Aortic smooth muscle cell (primary cell): ENCODE measurements at places on chromosomes 2 and 18. TPM values are rescaled to one million over a fixed set of nuclear protein-coding genes. Genes with fewer than 3 reads are reported as not detected.

The IL1F10 gene
- not detected in 2 replicates for total RNA-seq

The AKAIN1 gene
- not detected in 2 replicates for total RNA-seq

The PLCL1 gene
- 18.6 and 40.2 TPM in 2 replicates for total RNA-seq

The LTBP1 gene
- 475 and 1,037 TPM in 2 replicates for total RNA-seq

The KATNAL2 gene
- total RNA-seq: 3.4 and 4.1 TPM in 2 replicates

The HAAO gene
- 0.53 and 1.1 TPM in 2 replicates for total RNA-seq

The RIT2 gene
- total RNA-seq: not detected in 2 replicates

The REG3G gene
- total RNA-seq: not detected in 2 replicates

The DSC1 gene
- total RNA-seq: not detected in 2 replicates
